T-cell (primary cell): ENCODE measurements at places on chromosomes 5 and 9.

DNA sequence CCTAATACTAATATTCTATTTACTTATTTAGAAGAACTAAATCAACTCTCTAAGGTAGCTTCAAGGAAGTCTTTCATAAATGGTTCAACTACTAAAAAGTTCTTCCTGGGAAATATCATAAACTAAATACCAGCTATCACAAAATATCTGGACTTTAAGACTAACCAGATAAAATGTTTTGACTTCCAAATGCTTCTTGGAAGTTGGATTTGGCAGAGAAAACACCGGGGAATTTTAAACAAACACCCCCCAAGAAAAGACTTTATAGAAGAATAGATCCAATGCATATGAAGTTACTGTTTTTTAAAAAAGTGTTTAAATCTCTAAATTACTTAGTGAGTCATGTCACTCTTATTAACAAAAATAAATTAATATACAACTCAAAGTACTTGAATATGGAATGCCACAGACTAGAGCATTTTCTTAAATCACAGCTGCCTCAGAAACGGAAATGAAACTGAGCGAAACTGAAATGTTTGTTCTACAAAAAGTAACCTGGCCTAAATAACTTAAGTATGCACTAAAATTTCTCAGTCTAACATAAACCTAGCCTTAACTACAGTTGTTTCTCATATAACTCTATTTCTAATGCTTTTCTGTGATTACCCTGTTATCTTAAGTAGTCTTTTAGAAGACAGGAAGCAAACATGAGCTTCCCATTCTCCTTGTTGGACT lies 6.8 kb downstream of the ABCA1 start:
- DNase-seq = no peak

DNA sequence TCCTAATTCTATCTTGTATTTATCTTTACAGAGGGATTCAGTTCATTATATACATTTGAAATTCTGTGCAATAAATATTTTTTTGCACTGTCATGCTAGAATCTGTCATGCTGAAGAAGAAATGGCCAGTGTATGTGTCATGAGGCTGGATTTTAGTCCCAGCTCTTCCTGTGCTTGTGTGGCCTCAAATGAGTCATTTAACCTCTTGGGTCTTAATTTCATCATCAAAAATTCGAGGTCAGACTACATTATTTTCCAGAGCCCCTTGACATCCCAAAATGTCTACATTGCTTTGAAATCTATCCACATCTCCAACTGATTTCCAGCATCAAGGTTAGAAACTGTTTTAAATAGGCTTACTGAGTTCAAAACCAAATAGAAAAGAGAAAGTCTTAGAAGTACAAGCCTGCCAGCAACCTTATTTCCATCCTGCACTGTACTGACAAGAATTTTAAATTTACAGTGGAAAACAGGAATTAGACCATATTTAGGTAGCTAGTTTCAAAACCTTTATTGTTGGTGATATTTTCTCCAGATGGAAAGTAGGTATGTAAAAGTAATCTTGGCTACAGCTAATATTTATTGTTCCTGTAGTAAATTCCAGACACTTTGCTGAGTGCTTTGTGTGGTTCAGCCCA lies 96.7 kb upstream of the MAMDC2 start:
- no peak for DNase-seq

DNA sequence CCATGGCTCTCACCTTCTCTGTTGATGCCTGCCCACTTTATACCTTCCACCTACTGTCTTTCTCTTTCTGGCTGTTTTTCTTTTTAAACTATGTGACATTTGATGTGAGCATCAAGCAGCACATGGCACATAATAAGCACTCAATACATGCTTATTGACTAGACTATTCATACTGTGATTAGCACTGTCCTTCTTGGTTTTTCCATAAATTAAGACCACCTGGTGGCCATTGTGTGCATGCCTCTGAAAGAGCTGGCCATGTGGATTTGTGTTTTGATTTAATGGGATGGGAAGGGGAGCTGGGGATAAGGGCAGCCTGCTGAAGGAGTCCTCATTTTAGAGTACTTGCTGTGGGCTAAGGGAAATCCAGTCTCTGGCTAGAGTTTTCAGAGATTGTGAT lies 79.4 kb downstream of the ARHGEF28 start:
- no peak for DNase-seq

DNA sequence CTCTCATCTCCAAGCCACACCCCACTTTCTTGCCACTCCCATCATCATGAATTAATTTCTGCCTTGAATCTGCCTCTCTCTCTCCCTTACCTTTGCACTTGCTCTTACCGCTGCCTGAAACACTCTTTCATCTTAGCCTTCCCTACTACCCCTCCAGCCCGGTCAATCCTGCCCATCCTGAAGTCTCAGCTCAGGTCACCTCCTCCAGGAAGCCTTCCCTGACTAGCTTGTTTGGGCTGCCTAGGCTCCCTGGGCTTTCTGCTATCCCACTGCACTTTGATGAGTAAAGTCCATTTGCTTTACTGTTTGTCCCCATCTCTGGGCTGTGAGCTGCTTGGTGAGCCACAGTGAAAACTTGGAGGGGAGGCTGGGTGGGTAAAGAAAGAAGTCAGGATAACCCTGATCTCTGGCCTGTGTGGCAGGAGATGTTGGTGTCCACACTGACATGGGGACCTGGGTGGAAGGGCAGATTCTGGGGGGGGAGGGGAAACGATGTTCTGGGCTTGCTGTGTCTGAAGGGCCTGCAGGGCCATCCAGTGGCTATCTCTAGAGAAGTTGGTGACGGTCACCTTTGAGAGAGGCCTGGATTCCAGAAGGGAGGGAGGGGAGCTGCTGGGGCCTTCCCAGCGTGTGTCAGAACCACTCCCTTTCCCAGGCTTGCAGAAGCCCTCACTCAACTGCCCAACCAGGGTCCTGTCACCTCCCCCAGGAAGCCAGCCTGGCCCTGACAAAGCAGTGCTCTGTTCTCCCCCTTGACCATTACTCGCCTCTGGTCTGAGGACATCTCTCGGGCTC lies 75.0 kb upstream of the DAB2IP start:
- no peak for DNase-seq

DNA sequence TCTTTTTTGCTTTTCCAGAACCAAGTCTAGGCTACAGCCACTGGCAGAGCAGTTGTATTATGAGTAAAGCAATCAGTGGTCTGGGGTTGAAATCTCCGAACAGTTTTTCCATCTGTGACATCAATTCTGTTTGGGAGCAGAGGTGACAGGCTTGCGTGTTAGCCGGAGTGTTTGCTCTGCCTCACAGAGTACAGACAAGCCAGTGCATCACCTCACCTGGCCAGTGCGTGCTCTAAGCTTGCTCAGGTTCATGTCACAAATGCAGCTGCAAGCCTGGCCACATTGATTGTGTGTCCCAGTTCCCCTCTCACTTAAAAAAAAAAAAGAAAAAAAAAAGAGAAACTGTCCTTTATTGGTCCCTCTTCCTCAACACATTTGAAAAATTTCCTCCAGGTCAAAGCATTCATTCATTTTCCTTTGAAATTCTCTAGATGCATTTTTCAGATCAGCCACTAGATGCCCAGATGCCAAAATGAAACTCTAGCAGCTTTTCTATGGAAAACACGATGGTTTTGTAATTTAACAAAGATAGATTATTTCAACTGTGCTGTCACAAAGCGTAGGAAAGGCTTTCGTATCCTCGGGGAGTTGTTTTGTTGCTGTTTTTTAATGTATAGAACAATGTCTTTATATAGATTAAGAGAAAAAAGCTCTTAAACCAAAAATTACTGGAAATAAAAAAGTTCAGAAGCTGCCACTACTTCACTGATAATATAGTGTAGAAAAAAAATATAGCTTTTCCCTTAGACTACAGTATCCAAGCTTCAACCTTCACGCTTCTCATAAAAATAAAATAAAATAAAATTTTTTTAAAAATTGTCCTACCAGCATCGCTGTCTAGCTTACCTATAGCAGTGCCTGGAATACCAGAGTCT lies 585.5 kb downstream of the TLE1 start:
- no peak for DNase-seq
